ENCODE measurements at places on chromosomes 7 and 10. TPM values are rescaled to one million over a fixed set of nuclear protein-coding genes. Genes with fewer than 3 reads are reported as not detected.

DNA sequence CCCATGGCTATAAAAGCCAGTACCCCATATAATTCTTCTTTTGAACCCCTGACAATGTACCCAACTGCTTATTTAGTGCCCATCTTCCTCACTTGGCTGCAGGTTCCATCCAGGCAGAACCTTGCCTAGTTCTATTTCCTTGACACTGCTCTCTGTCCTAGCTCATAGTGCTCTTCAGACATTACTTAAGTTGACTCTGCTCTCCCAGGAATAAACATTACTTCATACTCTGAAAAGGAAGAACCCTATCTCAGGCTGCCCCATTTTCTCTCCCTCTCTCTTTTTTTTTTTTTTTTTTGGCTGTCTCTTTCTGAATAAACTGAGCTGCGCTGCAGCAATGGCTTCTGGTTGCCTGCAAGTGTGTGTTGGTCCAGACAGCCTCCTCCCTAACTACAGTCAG is 21.0 kb downstream of the ACTA2 start:
- DNase-seq = no peak

DNA sequence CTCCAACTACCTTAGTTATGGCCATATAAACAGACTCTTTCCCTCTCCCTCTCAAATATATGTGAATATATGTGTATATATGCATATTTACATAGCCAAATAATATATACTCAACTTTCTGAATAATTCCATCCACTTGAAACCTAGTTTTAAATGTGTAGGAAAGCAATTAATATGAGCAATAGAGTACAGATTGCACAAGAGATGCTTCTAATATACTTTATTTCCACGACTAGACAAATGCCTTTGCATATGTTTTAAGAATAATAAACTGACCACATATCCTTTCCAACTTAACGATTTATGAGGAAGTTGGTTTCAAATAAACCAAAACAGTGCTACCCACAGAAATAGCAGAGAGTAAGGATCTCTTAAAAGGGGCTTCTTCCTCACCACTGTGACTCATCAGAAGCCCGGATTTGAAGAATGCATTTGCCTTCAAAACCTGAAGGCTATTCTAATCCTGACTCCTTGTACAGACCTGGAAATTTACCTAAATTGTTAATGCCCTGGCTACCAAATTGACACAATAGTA is 266.3 kb downstream of the AHR start:
- DNase-seq = no peak

DNA sequence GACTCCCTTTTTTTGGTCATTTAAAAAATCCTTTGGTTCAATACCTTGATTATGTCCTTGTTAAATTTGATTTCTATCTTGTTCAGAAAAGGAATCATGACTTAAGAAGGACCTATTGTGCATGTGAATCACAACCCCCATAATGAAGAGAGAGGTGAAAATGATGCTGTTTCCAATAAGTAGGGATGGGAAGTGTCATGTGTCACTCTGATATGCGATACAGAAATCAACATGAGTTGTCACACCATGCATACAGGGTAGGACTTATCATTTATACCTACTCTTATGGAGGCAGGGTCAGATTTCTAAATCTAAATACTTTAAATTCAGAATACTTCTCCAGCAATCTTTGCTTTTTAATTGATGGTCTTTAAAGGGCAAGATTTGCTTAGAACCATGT is 19.4 kb upstream of the DLX6 start:
- no peak for DNase-seq

- DNase-seq = peak; percentile 68
Observed at GRCh38 chr7:135247746-135248471, 14.3 kb downstream of the STRA8 start.

DNA sequence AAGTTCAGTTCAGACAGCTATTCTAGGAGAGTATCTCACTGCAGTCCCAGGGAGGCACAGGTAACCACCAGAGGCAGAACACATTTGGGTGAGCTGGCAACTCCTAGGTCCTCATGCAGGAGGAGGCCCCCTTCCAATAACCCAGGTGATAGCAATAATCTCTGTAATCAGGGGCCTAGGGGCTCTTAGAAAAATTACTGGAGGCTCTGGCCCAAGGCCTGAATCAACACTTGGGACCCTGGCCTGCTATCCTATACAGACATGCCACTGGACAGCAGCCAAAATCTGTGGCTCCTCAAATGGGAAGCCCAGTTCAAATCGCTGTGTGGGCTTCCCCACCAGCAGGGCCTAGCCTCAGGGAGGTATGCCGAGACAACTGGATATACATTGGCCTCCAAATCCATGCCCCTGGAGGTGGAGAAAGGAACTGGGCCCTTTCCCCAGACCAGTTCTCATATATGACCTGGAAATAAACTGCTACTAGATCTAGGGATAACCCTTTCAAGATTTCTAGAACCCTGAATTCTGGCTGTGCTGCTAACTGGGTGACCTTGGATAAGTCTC is 1.6 kb downstream of the AVPI1 start:
- DNase-seq = no peak

- no peak for DNase-seq
Observed at GRCh38 chr10:30510932-30511700, 77.1 kb downstream of the MAP3K8 start.

DNA sequence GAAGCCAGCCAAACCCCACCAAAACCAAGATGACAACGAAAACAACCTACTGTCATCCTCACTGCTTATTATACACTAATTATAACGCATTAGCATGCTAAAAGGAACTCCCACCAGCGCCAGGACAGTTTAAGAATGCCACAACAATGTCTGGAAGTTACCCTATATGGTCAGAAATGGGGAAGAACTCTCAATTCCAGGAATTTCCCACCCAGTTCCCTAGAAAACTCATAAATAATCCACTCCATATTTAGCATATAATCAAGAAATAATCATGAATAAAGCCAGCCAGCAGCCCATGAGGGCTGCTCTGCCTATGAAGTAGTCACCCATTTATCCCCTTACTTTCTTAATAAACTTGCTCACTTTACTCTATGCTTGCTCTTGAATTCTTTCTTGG is 20.8 kb downstream of the MICU1 start:
- DNase-seq = no peak

GRCh38 chr7:81638198-81638597 is 131.6 kb downstream of the HGF start:
- no peak for DNase-seq

The ITPRID1 gene
- not detected for total RNA-seq

The HTRA1 gene
- total RNA-seq = 1,546 TPM

The EVX1 gene
- total RNA-seq = not detected

The ECHS1 gene
- 65.1 TPM for total RNA-seq

All from osteocyte (in vitro differentiated cells).